ENCODE measurements at places on chromosomes 1 and 21.

GRCh38 chr21:17921579-17922530 lies 102.7 kb upstream of the C21orf91 start:
- DNase-seq: no peak

- DNase-seq: no peak
These were observed 469.6 kb downstream of the DPYD start for GRCh38 chr1:97451046-97451826.

- DNase-seq: no peak
These were observed 82.9 kb downstream of the TMEM53 start for GRCh38 chr1:44591381-44591780.

DNA sequence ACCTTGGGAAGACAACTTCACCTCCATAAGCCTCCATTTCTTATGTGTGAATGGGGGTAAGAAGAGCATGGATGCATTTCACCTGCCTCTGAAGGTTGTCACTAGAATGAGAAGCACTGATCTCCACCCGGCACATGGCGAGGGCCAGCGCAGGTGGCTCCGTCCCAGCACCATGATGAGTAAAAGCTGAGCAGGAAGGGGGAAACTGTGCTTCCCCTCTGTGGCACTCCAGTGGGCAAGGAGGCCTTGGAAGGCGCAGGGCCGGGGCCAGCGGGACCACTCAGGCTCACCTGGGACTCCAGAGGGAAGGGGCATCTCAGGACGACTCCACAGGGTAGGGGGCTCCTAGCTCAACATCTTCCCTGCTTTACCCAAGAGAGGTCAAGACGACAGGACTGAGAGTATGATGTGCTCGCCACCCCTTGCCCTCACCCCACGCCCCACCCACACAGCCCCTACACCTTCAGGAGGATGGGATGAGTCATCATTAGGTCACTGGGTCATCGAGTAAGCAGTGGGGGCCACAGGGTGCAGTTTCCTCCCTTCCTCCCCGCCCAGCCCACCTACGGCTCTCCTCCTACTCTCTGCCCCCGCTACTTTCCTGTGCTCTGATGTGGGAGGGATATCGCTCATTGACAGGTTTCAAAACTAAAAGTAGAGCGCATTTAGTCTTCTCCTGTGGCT lies 112.1 kb downstream of the HIVEP3 start:
- DNase-seq: peak; percentile 64

GRCh38 chr21:33908760-33909159 lies 6.8 kb downstream of the ATP5PO start:
- DNase-seq: no peak

DNA sequence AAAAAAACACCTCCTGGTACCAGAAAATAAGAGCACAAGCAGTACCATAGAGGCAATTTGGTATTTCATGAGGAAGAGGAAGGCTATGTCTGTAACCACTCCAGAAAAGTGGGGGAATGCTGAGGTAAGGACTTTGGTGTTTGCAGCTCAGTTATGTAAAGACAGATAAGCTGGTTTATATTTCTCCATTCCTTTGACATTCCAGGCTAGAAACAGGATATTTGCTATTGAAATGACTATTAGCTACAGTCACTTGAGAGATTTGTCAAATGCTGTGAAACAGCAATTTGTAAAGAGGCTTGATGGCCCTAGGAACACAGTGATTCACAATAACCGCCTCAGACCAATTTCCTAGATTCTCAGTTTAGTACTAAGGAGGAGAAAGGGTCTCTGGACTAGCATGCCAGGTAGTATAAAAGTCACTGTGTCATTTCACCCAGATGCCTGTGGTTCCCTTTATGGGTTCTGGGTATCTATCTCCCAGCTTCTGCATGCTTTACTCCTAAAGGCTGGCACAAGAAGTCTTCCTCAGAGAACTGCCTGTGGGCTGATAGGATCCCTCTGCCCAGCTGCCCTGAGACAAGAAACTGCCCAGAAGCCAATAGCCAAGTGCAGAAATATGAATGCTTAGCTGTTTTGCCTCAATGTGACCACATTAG lies 80.5 kb downstream of the VCAM1 start:
- DNase-seq: no peak

- no peak for DNase-seq
These were observed 7.6 kb upstream of the RGS16 start for GRCh38 chr1:182611787-182612186.

GRCh38 chr1:209046935-209047334 lies 536.6 kb upstream of the CAMK1G start:
- no peak for DNase-seq

GRCh38 chr1:201779351-201779880 lies 49.5 kb upstream of the IPO9 start:
- DNase-seq: no peak

DNA sequence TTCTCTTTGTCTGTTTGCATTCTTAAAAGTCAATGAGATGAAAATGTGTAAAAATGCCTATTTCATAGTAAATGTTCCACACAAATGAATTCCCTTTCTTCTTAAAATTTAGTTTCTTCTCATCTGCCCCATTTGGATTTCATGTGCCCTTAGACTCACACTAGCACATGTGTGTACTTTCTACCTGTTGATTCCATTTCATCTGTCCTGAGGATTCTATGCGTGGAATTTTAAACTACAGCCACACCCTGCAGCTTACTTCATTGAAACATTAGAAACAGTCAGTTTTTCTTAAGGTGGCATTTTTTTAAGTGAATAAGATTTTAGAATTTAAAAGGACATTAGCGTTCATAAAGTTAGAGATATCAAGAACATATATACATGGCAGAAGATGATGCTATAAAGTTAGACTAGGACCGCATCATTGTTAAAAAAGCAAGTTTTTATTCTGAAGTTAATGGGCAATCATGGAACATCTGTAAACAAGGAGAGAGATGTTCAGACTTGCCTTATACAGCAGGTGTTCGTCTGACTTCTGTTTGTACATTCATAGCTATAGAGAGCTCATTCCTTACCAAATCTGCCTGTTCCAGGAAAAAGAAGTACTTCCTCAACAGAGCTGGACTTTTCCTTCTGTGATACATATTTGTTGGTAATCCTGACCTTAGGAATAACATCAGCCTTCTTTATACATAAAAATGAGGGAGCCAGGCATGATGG lies 3.9 kb upstream of the TUT4 start:
- DNase-seq: no peak

DNA sequence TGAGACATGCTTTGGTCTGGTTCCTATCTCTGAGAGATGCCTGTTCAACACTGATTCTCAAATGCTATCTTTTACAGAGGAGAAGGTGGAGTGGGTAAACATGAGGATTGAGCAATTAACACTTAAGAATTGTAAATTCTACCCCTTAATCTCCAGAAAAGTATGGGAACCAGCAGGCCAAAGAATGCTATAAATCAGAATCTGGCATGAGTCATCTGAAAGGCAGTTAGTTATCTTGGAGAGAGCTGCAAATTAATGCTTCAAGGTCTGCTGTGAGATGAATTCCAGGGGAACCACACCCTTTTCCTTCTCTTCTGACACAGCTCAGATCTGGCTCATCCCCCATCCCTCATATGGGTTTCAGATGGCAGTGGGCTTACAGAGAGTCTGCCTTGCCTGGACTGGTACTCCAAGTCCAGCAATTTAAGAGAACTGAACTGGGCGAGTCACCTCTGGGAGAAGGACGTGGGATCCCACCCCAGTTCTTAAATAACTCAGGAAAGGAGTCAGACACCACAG lies 5.2 kb downstream of the S100A10 start:
- DNase-seq: no peak

- no peak for DNase-seq
These were observed 640.2 kb upstream of the CXADR start for GRCh38 chr21:16872616-16873015.

DNA sequence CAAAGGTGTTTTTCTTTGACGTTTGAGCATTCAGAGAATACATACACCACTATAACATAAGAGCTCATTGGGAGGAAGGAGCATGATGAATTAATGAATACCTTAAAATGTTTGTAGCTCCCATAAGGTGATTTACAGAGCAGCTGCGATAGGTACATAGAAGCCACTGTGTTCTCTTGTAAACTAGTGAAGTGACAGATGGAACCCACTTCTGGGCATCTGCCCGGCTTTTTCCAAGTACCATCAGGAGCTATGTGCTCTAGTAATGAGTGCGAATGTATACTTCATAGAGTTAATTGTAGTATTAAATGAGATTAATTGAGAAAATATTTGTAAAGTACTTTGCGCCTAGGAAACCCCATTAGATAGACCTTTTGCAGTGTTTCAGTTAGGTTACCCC lies 48.4 kb downstream of the HENMT1 start:
- no peak for DNase-seq

GRCh38 chr1:168942165-168942564 lies 164.3 kb upstream of the ATP1B1 start:
- DNase-seq: no peak

GRCh38 chr1:171226747-171227370 lies 21.4 kb upstream of the FMO1 start:
- no peak for DNase-seq

GRCh38 chr1:119384591-119384990 lies 16.0 kb downstream of the HAO2 start:
- no peak for DNase-seq

DNA sequence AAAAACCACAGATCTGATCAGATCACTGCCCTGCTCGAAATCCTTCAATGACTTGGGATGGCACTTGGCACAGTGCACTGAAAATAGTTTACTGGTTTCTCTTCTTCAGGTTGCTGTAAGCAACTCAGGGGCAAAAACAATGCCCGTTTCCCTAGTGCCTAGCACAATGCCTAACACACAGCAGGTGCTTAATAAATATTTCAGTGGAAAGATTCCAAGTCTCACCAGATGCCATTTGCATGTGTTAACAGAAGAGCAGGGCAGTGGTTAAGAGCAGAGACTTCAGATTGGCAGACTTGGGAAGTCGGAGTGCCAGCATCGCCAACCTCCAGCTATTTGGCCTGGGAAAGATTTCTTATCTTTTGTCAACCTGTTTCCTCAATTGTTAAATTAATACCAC lies 10.9 kb upstream of the METTL25B start:
- no peak for DNase-seq

- DNase-seq: no peak
These were observed 177.0 kb downstream of the NPHP4 start for GRCh38 chr1:5815211-5815610.

All from CD4-positive, alpha-beta T cell treated with Interleukin-17A for 4 hours (primary cell).